HFF-Myc (cell line): ENCODE measurements at places on chromosomes 3 and 15.
A peak's percentile ranks its signal among the peaks of the same experiment; 100 is the strongest.

GRCh38 chr3:106288781-106289180, 420.0 kb upstream of the CBLB start:
- no peak for DNase-seq

DNA sequence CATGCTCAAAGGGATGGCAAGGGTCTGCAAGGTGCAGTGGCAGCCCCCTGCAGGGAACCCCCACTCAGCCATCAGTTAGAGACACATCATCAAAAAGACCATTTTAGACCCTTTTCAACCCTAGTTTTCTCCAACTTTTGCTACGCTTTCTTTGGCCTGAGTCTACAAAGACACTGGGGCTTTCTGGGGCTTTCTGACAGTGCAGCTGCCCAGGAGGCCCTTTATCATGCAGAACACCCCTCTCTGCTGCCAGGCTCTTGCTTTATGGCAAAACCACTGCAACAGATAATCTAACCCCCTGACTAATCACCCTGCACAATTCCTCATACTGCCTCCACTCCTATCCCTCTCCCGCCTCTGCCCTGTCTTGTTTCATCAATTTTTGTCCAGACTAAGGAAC, 2.4 kb downstream of the NMNAT3 start:
- DNase-seq: no peak

- DNase-seq: no peak
Measured at GRCh38 chr3:98650971-98651779, 57.8 kb upstream of the CPOX start.

- DNase-seq: no peak
Measured at GRCh38 chr15:97728791-97729190, 231.7 kb upstream of the ARRDC4 start.

GRCh38 chr3:41364736-41365135, 165.4 kb downstream of the CTNNB1 start:
- DNase-seq: no peak

DNA sequence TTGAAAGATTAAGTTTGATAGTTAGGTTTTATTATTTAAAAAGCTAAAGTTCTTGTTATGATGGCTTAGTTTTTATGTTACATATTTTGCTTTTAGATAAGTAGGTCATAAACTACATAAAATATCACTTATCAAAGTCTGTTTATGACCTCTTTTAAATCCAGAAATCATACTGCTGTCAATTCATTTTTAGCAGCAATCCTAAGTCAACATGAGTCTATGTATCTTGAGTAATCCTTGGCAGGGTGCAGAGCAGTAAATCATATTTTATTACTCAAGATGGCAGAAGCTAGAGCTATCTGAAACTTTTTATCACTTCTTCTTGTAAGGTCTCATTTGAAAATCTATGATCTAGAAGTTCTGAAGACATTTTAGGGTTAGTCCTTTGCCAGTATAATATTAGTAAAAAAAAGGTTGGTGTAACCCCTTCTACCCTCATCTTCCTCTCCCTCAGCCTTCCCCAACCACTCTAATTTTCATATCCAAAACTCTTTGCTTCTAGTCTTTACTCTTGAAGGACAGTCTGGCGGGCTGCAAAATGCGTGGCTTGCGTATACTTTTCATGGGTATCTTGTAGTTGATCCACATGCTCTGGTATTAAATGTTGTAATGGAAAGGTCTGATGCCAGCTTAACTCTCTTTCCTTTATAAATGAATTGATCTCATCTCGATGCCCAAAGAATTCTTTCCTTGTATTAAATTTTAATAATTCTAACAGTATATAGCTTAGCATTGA, 134.0 kb upstream of the THRB start:
- DNase-seq: no peak

DNA sequence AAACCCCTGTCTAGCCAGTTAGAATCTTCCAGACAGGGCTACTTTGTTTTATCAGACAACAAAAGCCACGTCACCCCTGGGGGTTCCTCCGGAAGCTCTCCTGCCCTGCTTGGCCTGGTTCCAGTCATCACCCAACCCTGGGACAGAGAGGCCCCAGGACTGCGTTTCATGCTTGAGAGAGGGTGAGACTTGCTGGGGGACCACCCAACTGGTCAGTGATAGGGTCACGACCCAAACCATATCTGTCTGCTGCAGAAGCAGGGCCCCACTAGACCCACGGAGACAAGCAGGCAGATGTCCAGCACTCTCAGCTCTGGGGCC, 1.2 kb downstream of the NT5DC2 start:
- DNase-seq: no peak

- DNase-seq: no peak
Measured at GRCh38 chr3:45711931-45712330, 22.7 kb downstream of the SACM1L start.

- DNase-seq: no peak
Measured at GRCh38 chr3:195859061-195859845, 47.5 kb upstream of the MUC4 start.

- no peak for DNase-seq
Measured at GRCh38 chr3:133662278-133662651, 524 bp upstream of the TOPBP1 start.

DNA sequence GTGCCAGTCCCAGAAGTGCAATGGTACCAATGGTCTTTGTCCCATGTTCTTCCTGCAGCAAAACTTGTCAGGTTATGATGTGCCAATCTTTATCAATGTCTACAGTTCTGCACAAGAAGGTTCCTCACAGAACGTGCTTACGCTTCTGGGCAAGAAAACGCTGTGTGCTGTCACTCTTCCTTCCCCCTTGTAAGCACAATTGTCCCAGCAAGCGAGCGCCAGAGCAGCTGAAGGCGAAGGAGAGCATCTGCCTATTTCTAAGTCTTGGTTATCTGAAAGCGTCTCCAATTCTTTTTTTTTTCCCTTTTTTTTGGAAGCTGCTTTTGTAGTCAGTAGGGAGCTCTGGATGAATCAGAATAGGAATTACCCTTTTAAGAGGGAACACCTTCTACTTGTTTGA, 514.4 kb downstream of the FGF12 start:
- DNase-seq: no peak

GRCh38 chr3:180265551-180265950, 228.8 kb upstream of the PEX5L start:
- no peak for DNase-seq

- DNase-seq: peak; percentile 30
Measured at GRCh38 chr15:68637767-68638404, 59.1 kb downstream of the CORO2B start.

DNA sequence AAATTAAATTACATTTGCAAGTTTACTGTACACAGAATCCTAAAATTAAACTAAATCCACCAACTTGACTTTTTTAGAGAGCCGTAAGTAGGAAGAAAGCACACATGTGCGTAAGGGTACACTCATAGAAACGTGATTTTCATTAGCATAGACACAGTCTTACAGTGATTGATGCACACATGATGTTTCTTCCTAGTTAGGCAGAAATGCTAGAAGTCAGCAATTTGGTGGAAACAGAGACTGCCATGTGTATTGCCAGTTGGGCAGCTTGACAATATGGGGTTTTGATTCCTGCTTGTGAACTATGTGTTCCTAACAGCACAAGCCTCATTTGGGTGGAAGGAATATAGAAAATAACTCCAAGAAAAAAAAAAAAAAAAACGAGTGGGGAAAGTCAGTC, 878.5 kb downstream of the ROBO1 start:
- no peak for DNase-seq

DNA sequence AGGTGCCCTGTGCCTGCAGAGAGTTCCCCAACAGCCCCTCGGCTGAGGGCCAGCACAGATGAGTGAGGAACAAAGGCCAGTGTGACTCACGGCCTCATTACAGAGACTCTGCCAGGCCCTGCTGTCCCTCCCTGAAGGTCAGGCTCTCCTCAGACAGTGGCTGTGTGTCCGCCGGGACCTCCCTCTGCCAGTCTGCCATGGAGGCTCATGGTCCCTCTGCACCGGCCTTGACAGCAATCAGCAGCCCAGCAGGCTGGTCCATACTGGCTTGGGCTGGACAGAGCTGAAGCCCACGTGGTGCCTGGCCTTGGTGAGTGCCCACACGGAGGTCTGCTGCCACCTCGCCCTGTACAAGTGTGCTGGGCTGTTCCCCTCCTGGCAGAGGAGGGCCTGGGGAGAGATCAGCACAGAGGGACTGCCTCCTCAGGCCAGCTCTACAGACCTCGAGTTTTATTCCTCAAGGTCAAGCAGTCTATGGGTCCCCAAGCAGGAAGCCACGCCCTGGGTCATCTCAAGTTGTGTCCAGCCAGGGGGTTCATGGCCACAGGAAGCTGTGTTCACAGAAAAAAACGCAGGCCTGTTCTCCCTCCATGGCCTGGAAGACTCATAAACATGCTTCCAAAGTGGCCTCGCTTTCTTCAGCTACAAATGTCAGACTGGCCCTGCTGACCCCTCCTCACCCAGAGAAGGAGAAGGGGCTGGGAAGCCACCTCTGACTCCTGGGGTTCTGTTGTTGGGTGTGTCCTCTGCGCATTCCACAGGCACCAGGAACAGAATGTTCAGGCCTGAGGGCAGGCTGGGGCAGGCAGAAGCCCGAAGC, 27.0 kb downstream of the SLC41A3 start:
- no peak for DNase-seq

DNA sequence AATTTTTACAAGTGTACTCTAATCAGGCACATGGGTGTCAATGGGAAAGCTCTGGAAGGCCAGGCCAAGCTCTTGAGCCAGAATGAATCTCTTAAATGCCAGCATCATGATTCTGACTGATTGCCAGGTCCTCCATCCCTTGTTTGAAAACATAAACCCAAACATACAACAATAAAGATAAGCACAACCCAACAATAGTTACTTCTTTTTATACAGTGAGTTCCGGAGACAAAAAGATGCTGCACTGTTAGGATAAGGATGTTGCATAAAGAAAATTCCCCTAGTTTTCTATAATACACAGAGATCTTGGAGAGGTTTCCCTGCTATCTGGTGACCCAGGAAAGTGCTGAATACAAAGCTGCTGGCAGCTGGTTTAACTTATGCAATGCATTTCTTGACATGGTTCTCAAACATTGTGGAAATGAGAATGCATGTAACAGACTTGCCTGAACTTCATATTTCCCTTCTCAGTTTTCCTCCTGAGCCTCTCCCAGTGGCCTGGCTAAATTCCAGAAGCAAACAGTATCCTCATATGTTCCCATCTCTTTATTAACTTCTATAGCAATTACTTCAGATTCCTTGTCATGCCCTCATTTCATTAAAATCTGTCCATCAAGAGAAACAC, 180.1 kb upstream of the PRICKLE2 start:
- no peak for DNase-seq

GRCh38 chr15:36896949-36897348, 203.4 kb downstream of the MEIS2 start:
- DNase-seq: no peak

GRCh38 chr3:128066114-128066513, 13.9 kb downstream of the SEC61A1 start:
- peak; percentile 57 for DNase-seq

GRCh38 chr3:34013818-34014570, 215.6 kb downstream of the PDCD6IP start:
- DNase-seq: no peak

DNA sequence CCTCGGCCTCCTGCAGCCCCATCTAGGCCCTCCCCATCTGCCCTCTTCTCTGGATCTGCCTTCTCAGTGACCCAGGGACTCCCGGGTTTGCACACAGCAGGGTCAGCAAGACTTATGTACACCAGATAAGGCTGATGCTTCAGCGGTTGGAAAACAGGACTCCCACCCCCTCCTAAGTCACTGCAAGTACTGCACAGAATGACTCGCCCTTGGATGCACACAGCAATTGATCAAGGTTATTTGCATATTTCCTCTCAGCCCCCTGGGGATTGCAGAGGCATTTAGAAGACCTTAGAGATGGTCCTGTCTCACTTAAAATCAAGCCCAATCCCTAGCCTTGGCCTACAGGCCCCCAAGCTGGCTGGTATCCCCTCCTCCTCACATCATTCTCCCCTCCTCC, 8.9 kb downstream of the ACAN start:
- no peak for DNase-seq

DNA sequence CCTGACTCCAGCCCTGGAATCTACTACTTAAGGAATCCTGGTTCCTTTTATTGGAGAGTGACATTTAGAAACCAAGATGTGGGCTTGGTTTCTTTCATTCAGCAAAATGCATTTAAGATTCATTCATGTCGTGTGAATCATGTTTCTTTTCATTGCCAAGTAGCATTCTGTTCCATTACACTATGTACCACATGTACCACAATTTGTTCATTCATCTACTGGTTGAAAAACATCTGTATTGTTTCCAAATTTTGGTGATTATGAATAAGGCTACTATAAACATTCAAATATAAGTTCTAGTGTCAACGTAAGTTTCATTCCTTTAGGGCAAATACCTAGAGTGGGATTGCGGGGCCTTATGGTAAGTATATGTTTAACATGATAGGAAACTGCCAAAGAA, 264.2 kb downstream of the VPS13C start:
- no peak for DNase-seq

DNA sequence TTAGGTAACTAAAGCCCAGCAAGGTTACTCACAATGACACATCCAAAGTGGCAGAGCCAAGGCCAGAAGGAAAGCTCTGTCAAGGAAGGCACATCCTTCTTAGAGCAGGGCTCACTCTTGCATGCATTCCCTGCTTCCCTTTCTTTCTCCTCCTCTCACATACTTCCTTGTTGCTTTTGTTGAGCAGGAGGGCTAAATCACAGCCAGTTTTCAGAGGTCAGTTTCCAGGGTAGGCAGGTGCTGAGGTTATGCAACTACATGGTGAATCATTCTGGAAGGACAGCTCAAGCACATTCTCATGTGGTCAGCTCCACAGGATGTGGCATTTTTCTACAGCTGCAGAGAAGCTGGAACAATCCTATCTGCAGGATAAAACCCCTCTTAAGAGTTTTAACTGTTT, 275.6 kb downstream of the ZNF621 start:
- DNase-seq: peak; percentile 56

GRCh38 chr3:126811530-126811929, 107.5 kb downstream of the CHCHD6 start:
- DNase-seq: no peak

DNA sequence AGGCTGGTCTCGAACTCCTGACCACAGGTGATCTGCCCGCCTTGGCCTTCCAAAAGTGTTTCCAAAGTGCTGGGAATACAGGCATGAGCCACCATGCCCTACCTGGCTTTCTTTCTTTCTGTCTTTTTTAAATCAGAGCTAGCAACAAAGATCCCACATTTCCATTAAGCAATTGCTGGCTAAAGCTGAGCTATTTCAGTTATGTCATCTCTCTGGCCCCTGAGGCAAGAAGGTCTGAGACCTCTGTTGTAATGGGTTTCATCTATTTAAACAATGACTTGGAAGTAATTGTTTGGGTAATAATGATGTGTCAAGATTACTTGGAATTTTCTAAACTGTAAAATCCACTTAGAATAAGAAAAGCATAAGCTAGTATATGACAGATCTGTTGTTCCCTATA, 30.2 kb upstream of the CRBN start:
- no peak for DNase-seq

GRCh38 chr3:30819067-30819798, 75.2 kb downstream of the GADL1 start:
- DNase-seq: no peak

GRCh38 chr3:161139686-161140085, 34.5 kb upstream of the B3GALNT1 start:
- no peak for DNase-seq
